Mesenteric fat pad (tissue), 1 donor: ENCODE measurements at places on chromosomes 3 and 15. TPM values are rescaled to one million over a fixed set of nuclear protein-coding genes. Genes with fewer than 3 reads are reported as not detected.

The ARGFX gene
- total RNA-seq, result not detected

GRCh38 chr3:18264361-18264760, 160.8 kb downstream of the SATB1 start:
- no peak for DNase-seq

The RTP1 gene
- not detected for total RNA-seq

DNA sequence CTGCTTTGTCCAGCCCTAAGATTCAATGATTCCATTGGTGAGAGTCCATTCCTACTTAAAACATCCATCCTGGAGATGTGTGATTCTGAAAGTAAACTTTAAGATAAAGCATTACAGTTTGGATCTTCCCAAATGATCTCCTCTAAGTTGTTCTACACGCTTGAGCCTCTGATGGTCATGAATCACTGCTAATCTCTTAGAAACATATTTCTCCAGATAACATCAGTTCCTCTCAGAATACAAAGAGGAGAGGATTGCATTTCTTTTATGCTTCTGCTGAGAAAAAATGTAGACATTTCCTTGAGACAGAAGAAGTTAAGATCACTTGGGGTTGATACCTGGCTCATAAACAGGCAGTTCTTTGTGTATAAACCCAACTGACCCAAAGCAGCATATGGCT, 281.2 kb upstream of the DPH6 start:
- no peak for DNase-seq

DNA sequence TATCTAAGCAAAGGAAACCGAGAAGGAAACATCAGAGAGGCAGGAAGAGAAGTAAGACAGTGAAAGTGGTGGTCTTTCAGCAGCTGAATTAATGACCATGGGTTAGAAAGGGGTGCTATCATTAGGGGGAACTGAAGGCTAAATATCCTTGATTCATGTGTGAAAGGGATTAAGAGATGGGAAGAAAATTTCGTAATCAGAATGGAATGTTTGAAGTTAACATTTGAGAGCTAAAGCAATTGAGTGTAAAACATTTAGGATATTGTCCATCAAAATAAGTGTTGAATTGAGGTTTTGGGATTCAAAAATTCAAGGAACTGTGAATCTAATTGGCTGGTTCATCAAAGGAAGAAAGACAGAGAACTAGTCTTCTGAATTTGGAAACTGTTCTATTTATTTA, 4.1 kb upstream of the ECT2 start:
- no peak for DNase-seq

- no peak for DNase-seq
These were observed 39.3 kb upstream of the INSYN1 start for GRCh38 chr15:73792415-73792814.

The RNF123 gene
- 42.1 TPM for total RNA-seq

DNA sequence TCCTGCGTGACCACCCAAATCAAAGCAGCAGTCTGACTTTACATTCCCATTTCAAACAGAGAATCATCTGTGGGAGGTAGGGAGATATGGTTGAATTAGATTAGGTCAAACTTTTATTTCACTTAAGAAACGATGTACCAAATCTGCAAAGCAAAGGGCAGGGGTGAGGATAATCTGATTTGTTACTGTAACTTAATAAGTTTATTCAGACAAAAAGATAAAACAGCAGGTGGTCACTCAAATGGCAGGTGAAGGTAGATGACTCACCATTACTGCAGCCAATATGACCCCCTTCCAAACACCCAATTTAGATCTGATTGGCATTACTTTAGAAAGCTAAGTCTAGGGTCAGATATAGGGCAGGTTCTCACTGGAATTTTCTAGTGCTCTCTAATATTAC, 651.0 kb upstream of the NAALADL2 start:
- no peak for DNase-seq

The PLS1 gene
- 1.2 TPM for total RNA-seq

GRCh38 chr3:50550079-50550736, 17.3 kb downstream of the C3orf18 start:
- no peak for DNase-seq

DNA sequence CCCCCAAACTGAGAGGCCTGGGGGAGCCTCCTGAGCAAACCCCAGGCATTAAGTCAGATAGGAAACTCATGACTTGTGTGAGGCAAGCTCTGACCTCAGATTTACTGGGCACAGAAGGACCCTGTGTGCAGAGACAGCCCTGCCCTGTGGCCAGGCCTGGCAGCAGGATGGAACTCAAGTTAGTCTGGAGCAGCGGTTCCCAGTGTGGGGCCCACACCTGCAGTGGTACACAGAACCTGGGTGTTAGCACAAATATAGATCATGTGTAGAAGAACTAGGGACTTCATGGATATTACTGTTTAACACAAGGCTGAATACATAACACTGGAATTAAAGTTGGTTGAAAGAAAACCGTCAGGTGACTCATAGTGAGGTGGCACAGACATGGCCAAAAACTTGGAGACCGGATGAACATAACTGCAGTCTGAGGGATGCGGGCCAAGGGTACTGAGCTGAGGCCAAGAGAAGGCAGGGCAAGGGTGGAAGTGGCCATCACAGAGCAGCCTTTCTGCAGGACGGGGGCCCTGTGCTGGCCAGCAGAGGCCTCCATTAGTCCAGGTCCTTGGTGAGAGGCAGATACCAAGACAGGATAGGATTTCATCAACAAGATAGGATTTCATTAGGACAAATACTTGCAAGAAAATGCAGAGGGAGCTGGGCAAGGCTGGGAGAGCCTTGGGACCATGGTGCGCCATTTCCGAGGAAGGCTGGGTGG, 40.9 kb downstream of the IRAK2 start:
- DNase-seq, result no peak

GRCh38 chr3:117091676-117092075, 382.1 kb downstream of the TUSC7 start:
- DNase-seq, result no peak

GRCh38 chr15:98946301-98947255, 61.0 kb downstream of the PGPEP1L start:
- DNase-seq, result peak; percentile 84

The CCR2 gene
- 3.3 TPM for total RNA-seq

DNA sequence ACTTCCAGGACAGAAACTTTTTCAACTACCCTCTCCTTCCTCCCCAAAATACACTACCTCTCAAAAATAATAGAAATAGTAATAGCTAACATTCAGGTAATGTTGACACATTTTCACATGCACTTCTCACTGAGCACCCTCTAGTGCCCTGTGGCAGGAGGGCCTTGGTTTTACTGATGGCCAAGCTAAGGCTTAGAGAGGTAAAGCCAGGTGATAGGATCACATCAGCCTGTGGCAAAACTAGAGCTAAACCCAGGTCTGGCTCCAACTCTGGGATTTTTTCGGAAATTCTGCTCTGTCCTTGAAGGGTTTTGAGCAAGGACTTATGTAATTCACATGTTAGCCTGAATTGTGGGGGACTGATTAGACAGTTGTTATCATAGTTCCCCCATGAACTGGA, 922 bp upstream of the TAMM41 start:
- no peak for DNase-seq

- DNase-seq, result no peak
These were observed 1.7 kb downstream of the CLRN1 start for GRCh38 chr3:150970665-150971324.

The SORD gene
- 7.4 TPM for total RNA-seq
